ENCODE measurements at places on chromosomes 3 and 15.

- DNase-seq: no peak
These were observed 146.4 kb downstream of the IGF1R start for GRCh38 chr15:98794748-98795147.

- peak; percentile 82 for DNase-seq
These were observed 58.8 kb downstream of the TRAK1 start for GRCh38 chr3:42149975-42150374.

- no peak for DNase-seq
These were observed 37.7 kb downstream of the SLC6A6 start for GRCh38 chr3:14440168-14440518.

DNA sequence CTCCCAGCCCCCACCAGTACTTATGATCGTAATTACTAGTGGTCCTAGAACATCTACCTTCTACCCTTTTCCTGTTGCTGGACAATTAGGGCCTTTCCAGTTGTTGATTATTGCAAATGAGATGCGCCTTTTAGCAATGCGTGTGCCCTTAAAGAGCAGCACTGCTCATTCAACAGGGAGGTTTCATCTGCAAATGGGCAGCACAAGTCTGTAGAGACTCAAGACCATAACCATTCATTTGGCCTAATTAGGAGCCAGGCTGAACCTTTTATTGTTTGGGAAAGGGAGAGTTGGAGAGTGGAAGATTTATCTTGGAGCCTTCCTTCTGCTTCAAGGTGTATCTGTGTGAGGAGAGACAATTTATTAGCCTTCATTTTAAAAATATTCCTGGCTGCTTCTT lies 42.3 kb downstream of the BOC start:
- DNase-seq: no peak

- no peak for DNase-seq
These were observed 597.5 kb upstream of the ROBO2 start for GRCh38 chr3:76442374-76442915.

GRCh38 chr3:100577382-100578008 lies 31.9 kb upstream of the ADGRG7 start:
- DNase-seq: no peak

- DNase-seq: peak; percentile 91
These were observed 458 bp downstream of the MCF2L2 start for GRCh38 chr3:183427876-183428446.

All from upper lobe of left lung (tissue), 6 donors.